Bladder microvascular endothelial cell (primary cell): ENCODE measurements at places on chromosomes 7 and 10. TPM values are rescaled to one million over a fixed set of nuclear protein-coding genes. Genes with fewer than 3 reads are reported as not detected.

KDM7A gene
- 4.4 and 10.1 TPM in 2 replicates for total RNA-seq

HOXA6 gene
- 2.3 and 6.9 TPM in 2 replicates for total RNA-seq

NOBOX gene
- not detected in 2 replicates for total RNA-seq

CDK1 gene
- 33.7 and 46.5 TPM in 2 replicates for total RNA-seq

SRRT gene
- total RNA-seq = 41.4 and 58.3 TPM in 2 replicates

EPO gene
- not detected in 2 replicates for total RNA-seq

OR2A1 gene
- not detected in 2 replicates for total RNA-seq

CXCL12 gene
- total RNA-seq = 2.9 and 17.4 TPM in 2 replicates

DDX56 gene
- total RNA-seq = 42.6 and 55.2 TPM in 2 replicates

A1CF gene
- not detected in 2 replicates for total RNA-seq

NEUROG3 gene
- total RNA-seq = not detected in 2 replicates
